Dermis microvascular lymphatic vessel endothelial cell (primary cell): ENCODE measurements at places on chromosomes 13 and 19.

GRCh38 chr13:32639502-32640105 lies 53.4 kb downstream of the PDS5B start:
- peak; percentile 73 for DNase-seq

- no peak for DNase-seq
These were observed 150.3 kb downstream of the KATNAL1 start for GRCh38 chr13:30156826-30157615.

DNA sequence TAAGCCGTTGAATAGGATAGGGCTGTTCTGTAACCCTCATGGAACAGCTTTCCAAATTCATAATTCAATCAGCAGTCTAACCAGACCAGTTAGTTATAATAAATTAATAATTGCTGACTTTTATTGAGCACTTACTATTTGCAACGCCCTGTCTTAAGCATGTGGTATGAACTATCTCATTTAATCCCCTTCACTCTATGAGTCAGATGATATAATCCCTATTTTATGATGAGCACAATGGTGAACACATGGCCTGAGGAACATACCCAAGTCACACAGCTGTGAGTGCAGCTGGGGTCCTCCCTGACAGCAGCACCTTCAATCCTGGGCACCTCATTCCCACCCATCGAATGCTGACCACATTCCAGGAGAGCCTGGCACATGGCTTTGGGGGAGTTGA lies 28.0 kb upstream of the SACS start:
- DNase-seq, result no peak

DNA sequence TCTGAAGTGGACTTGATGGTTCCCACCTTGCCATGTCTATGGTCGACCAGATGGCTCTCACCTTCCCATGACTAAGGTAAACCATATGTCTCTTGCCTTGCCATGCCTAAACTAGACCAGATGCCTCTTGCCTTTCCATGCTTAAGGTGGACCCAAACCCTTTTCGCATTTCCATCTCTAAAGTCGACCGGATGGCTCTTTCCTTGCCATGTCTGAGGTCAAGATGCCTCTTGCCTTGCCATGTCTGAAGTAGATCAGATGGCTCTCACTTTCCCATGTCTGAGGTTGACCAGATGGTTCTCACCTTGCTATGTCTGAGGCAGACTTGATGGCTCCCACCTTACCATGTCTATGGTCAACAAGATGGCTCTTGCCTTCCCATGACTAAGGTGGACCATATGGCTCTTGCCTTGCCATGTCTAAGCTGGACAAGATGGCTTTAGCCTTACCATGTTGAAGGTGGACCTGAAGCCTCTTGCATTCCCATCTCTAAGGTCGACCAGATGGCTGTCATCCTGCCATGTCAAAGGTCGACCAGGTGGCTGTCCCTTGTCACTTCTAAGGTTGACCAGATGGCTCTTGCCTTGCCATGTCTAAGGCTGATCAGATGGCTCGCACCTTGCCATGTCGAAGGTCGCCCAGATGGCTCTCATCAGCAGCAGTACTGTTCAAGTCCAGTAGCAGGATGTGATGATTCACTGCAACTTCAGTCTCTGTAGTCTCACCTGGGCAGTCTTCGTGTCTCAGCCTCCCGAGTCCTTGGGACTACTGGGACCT lies 1439.4 kb downstream of the UQCRFS1 start:
- DNase-seq, result no peak

GRCh38 chr13:113428871-113429607 lies 24.2 kb downstream of the ADPRHL1 start:
- DNase-seq, result no peak

DNA sequence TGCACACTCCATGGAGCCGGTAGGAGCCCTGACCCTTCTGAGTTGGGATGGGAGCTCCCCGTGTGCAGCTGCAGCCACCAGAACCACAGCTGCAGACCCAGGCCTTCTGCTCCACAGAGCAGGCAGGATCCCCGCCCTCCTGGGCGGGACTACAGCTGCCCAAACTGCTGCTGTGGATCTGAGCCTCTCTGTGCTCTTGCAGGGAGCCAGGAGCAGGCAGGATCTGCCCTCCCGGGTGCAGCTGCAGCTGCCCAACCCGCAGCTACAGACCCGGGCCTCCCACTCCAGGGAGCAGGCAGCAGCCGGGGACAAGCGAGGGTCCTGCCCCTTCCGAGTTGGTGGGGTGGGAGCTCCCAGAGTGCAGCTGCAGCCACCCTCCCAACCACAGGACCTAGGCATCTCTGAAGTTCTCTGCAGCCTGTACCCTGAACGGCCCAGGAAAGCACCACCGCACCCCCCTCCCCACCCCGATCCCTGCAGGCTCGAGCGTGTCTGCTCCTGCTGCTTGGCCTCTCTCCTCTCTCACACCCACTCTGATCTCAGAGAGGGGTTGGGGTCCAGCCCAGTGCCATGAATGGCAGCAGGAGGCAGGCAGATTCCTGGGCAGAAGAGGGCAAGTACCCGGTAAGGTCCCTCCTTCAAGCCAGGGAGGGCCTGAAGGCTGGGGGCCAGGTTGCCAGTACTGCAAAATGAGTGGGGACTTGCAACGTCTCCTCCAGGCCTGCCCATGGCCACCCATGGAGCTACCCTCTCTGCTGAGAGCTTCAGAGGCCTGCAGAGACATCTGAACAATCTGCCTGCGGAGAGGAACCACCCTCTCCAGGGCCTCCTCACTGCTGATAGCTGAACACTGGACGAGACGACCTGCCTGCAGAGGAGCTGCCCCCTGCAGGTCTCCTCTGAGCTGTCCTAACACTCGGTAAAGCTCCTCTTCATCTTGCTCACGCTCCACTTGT lies 16.4 kb upstream of the EMP3 start:
- no peak for DNase-seq

GRCh38 chr19:24033963-24034342 lies 53.0 kb upstream of the ZNF254 start:
- peak; percentile 26 for DNase-seq

- DNase-seq, result peak; percentile 23
These were observed 60.0 kb upstream of the LRCH1 start for GRCh38 chr13:46492946-46493345.

DNA sequence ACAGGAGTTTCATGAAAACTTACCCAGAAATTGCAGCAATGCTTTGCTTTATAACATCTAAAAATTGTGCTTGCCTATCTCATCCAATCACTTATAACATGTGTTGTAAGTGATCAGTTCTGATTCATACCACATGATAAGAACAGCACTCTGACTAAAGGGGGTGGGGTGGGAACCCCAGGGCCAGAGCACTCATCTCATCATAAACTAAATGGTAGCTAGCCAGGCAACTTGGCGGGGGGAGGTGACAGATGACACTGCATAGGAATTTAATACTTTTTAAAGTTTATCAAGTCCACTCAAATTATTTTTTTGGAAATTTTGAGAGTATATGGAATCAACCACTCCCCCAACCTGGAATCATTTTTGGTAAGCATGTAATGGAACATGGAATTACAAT lies 42.1 kb downstream of the FOXO1 start:
- peak; percentile 31 for DNase-seq

DNA sequence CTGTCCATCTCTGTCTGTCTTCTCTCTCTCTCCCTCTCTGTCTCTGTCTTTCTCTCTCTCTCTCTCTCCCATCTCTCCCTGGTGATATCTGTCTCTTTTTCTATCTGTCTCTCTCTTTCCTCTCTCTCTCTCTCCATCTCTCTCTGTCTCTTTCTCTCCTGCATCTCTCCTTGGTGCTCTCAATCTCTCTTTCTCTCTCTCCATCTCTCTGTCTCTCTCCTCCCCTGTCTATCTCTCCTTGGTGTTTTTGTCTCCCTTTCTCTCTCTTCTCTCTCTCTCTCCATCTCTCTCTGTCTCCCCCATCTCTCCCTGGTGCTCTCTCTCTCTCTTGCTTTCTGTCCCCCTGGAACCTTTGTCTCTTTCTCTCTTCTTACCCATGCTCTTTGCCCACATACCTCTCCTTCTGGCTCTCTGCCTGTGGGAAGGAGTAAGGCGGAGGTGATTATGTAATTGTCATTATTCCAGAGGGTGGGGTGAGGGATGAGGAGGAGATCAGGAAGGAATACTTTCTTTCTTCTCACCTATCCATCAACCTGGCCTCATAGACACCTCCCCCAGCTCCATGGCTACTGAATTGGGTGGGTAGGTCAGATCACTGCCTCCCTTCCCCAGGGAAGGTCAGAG lies 30.9 kb upstream of the CYP2B6 start:
- DNase-seq, result no peak

GRCh38 chr19:5339950-5340636 lies 519 bp downstream of the PTPRS start:
- DNase-seq, result no peak

- no peak for DNase-seq
These were observed 58.5 kb downstream of the C13orf42 start for GRCh38 chr13:51052581-51052980.

GRCh38 chr13:61880578-61881283 lies 465.1 kb upstream of the PCDH20 start:
- DNase-seq, result no peak

DNA sequence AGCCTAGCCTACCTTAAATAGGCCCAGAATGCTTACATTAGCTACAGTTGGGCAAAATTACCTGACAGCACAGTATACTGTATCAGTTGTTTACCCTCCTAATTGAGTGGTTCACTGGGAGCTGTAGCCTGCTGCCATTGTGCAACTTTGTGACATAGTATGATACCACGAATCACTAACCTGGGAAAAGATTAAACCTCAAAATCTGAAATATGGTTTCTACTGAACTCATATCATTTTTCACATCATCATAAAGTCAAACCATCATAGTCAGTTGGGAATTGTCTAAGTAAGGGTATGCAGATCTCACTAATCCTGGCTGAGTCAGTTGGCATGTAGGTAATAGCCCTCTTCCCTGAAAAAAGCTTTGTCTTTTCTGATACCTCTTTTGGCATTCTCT lies 9.2 kb downstream of the PAN3 start:
- DNase-seq, result no peak

- DNase-seq, result no peak
These were observed 1211.1 kb upstream of the PCDH20 start for GRCh38 chr13:62626771-62627170.

GRCh38 chr13:33087091-33087490 lies 70.9 kb downstream of the KL start:
- DNase-seq, result no peak

- no peak for DNase-seq
These were observed 71.5 kb downstream of the KCTD15 start for GRCh38 chr19:33868076-33868735.

DNA sequence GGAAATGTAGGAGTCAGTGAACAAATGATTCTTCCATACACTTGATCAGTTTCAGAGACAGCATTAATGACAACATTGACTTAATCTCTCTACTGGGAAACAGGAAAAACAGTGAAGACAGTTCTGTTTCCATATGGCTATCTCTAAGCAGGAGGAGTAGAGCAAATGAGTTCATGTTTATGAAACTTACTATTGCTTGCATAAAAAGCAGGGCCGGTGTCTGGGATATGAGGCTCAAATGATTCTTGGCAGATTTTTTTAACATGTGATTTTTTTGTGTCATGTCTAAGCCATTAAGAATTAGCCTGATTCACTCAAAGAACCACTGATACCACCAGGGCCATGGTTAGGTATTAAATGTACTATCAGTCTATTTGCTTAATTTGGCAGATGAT lies 141.9 kb downstream of the SLC7A1 start:
- DNase-seq, result no peak
